ENCODE measurements at places on chromosomes 6 and 20.

GRCh38 chr6:111087871-111088667 is 766 bp downstream of the SLC16A10 start:
- peak; percentile 73 for DNase-seq

DNA sequence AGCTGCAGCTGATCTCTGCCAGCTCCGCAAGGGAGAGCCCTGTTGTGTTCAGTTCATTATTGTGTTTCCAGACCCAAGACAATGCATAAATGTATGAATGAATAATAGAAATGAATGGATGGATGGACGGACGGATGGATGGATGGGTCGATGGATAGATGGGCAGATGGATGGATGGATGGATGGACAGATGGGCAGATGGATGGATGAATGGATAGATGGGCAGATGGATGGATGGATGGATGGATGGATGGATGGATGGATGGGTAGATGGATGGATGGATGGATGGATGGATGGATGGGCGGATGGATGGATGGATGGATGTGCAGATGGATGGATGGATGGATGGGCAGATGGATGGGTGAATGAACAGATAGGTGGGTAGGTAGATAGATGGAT is 16.7 kb upstream of the LSM14B start:
- DNase-seq: no peak

- no peak for DNase-seq
Observed at GRCh38 chr6:138682704-138683527, 90.7 kb upstream of the CCDC28A start.

DNA sequence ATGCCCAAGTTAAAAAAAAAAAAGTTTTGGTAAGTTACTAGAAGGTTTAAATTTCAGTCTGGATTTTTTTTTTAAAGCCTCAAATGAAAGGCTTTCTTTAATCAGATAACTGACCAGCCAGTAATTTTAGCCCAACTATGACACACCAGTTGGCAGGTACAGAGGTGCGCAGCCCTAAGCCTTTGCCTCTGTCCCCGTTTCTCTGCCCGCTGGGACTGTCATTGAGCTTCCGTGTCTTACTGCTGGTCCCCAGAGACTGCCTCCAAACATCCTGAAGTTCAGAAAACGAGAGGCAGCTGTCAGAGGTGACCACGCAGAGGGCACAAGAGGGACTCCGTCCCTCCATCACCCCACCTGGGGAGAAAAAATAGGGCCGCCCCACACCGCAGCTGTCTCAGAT is 118.2 kb downstream of the RPS12 start:
- no peak for DNase-seq

- DNase-seq: peak; percentile 85
Observed at GRCh38 chr20:62500237-62500864, 24.6 kb upstream of the GATA5 start.

- DNase-seq: no peak
Observed at GRCh38 chr6:149237464-149237863, 80.0 kb upstream of the TAB2 start.

DNA sequence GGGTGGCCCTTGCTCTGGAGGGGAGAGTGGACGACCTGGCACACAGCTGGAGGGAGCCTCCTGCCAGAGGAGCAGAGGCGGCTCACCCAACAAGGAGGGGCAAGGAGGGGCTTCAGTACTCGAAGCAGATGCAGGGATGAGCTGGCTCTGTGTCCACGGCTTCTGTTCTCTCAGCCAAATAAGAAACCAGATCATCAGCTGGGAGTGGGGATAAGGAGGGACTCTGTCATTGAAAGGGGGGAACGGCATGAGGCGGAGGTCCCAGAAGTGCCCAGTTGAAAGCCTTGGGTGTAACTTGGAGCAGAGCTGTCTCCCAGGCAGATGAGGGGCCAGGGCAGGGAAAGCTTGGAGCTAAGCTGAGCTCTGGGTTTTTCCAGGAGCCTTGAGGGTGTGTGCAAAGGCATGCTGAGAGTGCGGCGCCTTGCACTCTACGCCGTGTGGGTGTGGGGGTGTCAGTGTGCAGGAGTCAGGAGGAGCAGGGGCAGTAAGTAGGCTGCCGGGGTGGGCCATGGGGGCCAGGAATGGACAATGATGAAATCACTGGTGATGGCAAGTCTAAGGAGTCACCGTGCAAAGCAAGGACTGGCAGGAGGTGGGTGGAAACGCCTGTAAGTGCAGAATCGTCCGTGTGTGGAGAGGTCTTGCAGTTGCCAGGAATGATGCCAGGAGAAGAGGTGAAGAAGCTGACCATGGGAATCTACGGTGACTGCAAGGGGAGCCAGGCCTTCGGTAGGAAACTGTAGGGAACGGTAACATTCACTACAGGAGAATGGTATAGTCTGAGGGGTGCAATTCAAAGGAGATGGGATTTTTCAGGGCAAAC is 85.4 kb upstream of the FOXQ1 start:
- DNase-seq: no peak
